ENCODE measurements at places on chromosomes 3 and 15.

DNA sequence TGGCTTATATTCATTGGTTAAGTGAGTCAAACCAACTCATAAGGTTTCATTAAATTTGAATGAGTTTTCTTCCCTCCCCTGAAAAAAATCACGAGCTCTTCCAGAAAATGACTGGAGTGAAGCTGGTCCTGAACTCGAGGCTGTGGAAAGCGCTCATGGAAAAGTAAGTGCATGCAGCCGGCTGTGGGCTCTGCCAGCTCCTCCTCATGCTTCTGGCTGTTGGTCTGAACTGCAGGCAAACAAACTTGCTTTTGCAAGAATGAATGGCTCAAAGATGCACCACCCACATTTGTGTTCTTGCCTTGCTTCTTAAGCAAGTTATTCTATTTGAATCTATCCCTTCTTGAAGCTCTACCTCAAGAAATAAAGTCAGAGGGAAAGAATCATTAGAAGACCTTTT is 6.2 kb downstream of the ETV5 start:
- DNase-seq = no peak

DNA sequence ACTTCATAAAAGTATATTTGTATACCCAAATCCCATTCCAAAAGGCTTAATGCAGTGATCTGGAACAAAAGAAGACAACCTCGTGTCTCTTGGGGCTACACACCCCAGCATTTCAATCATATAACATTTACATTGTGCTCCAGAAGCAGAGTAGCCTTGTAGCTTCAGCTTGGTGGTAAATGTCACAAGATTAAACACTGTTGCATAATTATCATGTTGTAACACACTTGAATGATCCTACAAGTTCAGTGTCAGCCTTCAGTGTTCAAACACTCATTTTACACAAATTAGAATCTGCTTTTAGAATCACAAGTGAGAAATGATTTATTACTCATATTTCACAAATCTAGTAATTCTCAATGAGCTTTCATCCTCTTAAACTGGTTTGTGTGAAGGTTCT is 122.6 kb downstream of the CNTN3 start:
- no peak for DNase-seq

DNA sequence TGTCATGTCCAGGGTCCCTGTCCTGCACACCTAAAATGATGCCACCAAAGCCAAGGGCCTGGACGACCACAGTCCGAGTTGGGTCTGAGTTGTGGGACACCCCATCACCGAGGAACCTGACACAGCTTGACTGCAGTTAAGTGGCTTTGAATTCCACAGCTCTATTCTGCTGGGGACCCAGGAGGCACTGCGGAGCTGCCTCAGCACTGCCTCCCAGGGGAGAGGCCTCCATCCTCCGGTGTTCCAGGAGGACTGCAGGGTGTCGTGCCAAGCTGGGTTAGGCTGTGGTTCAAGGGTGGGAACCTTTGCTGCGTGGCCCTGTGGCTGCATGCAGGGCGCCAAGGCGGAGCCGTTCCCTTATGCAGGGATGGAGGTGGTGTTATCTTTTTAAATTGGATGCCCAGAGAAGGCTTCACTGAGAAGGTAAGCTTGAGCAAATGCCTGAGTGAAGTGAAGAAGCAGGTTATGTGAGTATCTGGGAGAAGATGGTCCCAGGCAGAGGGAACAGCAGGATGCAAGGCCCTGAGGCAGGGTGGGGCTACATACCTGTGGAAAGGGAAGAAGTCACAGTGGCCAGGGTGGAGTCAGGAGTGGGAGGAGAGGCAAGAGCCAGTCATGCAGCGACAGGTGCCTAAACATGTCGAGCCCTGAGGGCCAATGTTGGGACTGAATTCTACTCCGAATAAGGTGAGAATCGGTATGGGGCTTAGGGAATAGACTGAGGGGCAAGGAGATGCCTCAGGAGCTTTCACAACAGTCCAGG is 144.8 kb downstream of the TPRA1 start:
- no peak for DNase-seq

- no peak for DNase-seq
Measured at GRCh38 chr3:29318251-29318650, 37.4 kb downstream of the RBMS3 start.

GRCh38 chr15:90002428-90002844 is 1.3 kb downstream of the ZNF710 start:
- DNase-seq = peak; percentile 41

DNA sequence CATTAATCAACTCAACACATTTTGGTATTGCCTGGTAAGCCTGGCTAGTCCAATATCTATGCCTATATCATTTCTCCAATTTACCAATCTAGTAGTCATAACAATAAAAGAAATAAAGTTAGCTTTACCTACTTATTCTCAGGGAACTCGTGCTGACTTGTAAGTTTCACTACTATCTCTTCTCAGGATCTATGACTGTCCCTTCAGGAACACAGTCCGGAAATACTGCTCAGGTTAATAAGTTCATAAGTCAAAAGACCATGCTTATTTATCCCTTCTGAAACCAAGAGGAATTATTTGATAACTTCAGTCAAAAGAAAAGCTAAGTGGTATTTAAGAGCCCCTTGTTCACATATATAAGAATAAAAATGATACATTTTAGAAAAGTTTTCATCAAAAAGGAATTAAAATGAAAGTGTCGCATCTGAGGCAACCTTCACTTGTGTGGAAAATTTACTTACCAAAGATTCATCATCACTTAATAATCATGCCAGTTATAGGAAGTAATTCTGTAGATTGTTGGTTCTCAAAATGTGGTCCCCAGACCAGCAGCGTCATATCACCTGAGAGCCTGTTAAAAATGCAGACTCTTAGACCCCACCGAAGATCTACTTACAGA is 15.5 kb upstream of the THRB start:
- DNase-seq = no peak

- no peak for DNase-seq
Measured at GRCh38 chr15:98883478-98883877, 124.1 kb downstream of the PGPEP1L start.

DNA sequence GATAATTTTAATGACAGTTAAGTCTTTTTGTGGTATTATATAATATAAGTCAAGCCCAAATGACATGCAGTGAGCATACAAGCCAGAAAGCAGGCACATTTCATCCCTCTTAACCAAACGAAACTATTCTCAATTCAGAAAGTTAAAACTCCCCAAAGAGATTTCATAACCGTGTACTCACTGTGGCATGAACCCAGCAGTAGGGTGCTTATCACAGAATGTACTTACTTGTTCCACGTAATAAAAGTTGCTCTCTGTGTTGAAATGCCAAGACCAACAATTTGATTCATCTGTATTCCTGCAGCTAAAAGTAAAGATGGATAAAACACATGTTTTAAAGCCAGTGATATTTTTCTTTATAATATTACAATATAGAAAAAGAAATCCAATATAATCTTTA is 12.1 kb downstream of the GK5 start:
- DNase-seq = no peak

- no peak for DNase-seq
Measured at GRCh38 chr3:119636891-119637611, 23.3 kb downstream of the POPDC2 start.

DNA sequence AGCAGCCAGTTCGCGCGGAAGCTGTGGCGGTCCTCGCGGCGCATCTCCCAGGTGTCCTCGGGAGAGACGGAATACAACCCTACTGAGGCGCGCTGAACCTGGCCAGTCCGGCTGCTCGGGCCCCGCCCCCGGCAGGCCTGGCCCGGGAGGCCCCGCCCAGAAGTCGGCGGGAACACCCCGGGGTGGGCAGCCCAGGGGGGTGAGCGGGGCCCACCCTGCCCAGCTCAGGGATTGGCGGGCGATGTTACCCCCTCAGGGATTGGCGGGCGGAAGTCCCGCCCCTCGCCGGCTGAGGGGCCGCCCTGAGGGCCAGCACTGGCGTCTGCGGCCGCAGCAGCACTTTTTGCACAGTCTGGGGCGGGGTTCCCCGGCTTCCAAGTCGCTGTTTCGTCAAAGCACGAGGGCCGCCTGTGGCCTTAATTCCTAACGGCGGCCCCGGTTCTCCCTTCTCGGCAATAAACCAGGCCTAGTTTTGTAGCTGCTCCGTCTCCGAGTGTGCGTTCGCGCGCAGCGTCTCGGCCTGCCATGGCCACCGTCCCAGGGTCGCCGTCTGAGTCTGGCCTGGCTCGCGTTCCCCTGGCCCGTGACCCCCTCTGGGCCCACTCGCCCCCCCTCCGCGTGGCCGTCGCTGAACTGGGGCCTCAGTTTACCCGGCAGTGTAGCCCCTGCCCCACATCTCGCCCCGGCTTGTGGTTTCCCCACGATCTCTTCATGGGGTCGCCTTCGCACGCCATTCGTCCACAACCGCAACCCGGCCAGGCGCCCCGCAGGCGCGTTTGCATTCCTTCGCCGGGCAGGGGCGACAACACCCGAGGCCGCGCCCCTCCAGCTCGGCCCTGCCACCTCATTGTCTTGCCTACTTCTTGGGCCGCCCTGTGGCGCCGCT is 30.0 kb downstream of the NBEAL2 start:
- peak; percentile 46 for DNase-seq

DNA sequence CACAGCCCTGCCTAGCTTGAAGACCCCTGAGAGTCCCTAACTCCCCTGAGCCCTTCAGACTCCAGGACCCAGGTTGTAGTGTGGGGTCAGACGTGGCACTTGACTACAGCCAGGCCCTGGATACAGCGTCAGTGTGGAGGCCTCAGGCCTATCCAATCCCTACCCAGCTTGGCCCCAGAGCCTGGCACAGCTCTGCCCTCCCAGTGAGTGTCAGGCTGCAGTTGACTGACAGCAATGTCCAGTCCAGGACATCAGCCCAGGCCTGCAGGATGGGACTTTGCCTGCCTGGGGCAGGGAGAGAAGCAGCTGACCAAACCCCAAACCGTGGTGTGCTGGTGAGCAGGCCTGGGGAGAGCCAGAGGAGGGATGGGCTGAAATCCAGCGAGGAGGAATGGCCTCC is 27.3 kb downstream of the KLF13 start:
- no peak for DNase-seq

DNA sequence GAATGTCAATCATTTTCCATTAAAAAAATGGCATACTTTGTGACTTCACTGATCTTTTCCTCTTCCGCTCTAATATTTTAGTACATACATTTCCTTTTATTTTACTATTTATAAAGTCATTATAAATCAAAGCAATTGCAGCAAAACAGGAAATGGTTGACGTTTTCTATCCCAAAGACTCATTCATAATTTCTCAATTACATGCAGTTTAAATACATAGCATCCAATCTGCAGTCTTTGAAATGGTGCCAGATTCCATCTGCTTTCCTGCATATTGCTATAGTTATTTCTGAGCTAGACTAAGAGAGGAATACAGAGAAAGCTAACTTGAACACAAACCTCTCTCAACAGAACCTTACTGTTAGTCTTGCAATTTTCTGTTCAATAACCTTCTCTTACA is 179.8 kb downstream of the ZPLD1 start:
- DNase-seq = no peak

DNA sequence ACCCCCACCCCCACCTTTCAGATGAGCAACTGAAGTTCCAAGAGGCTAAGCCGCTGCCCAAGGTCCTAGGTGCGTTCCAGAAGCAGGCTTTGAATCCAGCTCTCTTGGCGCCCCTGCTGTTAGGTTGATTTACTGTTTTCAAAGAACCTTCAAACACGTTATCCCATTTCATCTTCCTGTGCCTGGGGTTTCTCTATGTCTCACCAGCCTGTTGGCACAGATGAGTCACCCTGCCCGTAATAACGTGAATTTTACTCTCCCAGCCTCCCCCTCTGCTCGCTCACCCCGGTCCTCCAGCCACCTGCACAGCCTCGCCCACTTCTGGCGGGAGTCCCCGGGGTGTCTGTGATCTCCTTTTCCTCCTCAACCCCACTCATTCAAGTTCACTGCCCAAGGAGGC is 13.0 kb upstream of the TSEN2 start:
- DNase-seq = peak; percentile 63

- no peak for DNase-seq
Measured at GRCh38 chr3:143135150-143135549, 15.6 kb downstream of the CHST2 start.

DNA sequence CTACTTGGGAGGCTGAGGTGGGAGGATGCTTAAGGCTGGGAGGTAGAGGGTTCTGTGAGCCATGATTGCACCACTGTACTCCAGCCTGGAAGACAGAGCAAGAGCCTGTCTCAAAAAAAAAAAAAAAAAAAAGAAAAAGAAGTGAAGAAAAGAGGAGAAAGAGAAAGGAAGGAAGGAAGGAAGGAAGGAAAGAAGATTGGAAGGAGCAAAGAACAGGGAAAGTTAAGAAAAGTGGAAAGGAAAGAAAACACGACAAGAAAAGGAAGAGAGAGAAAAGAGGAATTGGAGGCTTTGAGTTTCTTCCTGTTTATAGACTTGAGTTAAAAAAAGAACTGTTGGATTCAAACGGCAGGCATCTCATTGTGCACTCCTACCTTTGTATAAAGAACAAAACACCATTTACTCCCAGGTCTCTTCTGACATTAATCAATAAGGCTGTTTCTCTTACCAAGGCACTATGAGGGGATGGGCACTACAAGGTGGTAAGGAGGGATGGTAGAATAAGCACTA is 73.5 kb downstream of the EDEM1 start:
- DNase-seq = no peak

GRCh38 chr3:61182662-61183061 is 68.6 kb downstream of the FHIT start:
- no peak for DNase-seq

DNA sequence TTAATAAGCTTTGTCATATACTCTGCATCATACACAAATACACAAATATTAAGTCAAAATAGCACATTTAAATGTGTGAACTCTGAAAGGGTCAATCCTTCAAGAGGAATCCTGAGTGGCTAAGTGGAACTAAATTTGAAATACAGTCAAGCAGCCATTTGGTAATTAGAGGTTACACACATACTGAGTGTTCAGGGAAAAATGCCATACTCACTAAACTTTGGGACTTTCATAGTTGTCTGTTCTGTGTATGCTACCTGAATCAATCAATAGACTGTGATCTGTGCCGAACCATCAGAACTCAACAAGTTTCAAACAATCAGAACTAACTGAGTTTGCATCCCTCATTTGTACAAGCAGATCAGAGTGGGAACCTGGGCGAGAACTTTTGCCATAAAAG is 15.3 kb downstream of the ANKRD28 start:
- no peak for DNase-seq

DNA sequence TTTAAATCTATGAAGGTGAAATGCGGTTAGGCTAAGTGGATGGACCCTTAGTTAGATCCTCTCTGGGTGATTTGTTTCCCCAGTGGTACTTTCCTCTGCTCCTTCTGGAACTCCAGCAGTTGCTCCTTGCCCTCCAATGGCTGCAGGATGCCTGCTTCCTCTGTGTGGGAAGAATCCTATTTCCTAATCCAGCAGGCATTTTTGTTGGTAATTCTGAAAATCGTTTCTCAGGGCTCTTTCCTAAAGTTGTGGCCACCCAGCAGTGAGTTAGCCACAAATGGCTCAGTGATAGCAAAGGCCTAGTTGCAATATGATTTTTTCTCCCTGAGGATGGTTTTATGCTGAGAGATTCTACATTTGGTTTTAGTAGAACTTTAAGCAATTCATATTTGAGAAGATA is 332.3 kb upstream of the C2CD4B start:
- no peak for DNase-seq

DNA sequence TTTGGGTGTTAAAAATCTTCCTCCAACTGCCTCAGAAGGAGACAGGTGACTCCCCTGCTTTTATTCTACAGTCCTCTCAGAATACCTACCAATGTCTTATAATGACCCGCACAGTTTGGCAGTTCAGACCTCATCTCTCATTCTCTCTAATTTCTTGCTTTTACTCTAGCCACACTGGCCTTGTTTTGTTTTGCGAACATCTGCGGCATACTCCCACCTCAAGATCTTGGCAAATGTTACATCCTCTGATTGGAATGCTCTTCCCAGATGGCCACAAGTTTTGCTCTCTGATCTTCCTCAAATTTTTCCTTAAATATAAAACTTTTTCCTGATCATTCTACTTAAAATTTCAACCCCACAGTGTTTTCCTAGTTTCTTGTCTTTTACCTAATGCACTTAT is 94.1 kb downstream of the PLSCR2 start:
- no peak for DNase-seq

All from stimulated activated CD4-positive, alpha-beta T cell treated with anti-CD3 and anti-CD28 coated beads, Interleukin-12 subunit alpha, Interleukin-12 subunit beta, amount 100 ng/mL, for 24 hours (primary cell).